Breast epithelium (tissue), 4 donors: ENCODE measurements at places on chromosomes 12 and 14. TPM values are rescaled to one million over a fixed set of nuclear protein-coding genes. Genes with fewer than 3 reads are reported as not detected.

- no peak for DNase-seq
These were observed 25.9 kb upstream of the GTF2A1 start for GRCh38 chr14:81246461-81247270.

- no peak for DNase-seq
These were observed 66.5 kb downstream of the TRAFD1 start for GRCh38 chr12:112191840-112192321.

DNA sequence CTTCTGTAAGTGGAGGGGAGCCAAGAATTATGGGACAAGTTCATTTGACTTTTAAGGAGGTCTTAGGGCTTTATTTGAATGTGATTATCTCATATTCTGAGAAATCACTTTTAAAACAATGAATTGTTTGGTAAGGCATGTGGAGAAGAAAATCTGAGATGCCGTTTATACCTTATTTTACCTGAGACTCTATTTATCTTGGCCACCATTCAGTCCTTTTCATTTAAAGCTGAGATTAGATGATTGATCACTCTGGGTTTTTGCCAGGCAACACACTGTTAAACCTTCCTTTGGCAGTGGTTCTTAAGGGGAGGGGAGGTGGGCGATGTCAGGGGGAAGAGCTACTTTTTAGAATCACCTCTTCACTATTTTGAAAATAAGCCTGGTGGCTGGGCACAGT is 11.4 kb downstream of the CAND1 start:
- no peak for DNase-seq

DNA sequence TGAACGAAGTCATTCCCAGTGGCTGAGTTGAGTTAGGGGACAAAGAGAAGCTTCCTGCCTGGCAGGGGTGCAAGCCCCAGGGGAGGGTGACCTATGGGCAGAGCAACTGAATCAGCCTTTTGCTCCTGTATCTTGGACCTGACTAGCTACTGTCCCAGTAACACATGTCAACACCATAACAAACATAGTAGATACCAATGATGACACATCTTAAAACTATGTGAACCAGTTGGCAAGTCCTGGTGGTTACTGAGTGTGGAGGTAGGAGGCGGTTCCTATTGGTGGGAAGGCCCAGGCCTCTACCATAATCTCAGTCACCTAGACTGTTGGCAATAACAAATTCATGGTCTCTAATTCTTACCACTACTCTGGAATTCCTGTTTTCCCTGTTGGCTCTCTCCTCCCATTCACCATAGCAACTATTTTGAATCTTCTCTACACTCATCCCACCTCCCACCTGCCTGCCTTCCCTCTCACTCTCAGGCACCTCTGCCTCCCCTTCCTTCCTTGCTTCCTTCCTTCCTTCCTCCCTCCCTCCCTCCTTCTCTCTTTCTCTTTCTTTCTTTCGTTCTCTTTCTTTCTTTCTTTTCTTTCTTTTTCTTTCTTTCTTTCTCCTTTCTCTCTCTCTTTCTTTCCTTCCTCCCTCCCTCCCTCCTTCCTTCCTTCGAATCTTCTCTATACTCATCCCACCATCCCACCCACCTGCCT is 8.1 kb upstream of the P2RX7 start:
- DNase-seq, result peak; percentile 41

- DNase-seq, result no peak
These were observed 1.3 kb downstream of the BBS10 start for GRCh38 chr12:76346798-76347420.

DNA sequence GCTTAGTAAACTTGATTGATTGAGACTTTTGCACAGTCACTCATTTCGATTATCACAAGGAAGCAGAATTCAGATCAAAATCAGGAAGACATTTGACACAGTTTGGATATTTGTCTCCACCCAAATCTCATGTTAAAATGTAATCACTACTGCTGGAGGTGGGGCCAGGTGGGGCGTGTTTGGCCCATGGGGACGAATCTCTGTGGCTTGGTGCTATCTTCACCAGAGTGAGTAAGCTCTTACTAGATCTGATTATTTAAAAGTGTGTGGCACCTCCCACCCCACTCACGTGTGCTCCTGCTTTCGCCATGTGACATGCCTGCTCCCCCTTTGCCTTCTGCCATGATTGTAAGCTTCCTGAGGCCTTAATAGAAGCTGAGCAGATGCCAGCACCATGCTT is 291.4 kb downstream of the PCNX1 start:
- no peak for DNase-seq

DNA sequence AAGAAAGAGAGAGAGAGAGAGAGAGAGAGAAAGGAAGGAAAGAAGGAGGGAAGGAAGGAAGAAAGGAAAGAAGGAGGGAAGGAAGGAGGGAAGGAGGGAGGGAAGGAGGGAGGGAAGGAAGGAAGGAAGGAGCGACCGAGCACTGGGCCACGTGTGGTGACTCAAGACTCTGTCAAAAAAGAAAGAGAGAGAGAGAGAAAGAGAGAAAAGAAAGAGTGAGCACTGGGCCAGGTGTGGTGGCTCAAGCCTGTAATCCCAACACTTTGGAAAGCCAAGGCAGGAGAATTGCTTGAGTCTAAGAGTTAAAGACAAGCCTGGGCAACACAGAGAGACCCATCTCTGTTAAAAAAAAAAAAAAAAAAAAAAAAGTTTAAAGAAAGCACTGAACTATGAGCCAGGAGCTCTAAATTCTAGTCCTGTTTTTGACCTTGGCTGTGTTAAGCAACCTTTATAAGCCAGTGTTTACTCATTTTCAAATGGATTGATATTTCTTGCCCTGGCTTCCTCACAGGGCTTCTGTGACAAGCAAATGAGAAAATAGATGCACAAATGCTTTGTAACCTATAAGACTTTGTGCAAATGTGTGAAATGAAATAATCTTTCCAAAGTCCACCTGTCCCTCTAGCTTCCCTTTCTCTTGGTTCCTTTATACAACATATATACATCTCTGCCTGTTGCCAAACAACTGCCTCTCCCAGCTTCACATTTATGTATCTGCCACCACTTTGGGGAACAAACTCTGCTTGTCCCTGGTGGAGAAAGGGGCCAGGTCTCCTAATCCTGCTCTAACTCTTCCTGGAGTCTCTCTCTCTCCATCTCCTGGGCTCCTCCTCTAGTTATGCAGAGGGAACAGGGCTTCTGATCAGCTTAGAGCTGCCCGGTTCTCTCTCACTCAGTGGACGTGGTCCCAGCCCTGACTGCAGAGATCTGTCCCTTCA is 16.1 kb upstream of the PLEKHG6 start:
- no peak for DNase-seq

DNA sequence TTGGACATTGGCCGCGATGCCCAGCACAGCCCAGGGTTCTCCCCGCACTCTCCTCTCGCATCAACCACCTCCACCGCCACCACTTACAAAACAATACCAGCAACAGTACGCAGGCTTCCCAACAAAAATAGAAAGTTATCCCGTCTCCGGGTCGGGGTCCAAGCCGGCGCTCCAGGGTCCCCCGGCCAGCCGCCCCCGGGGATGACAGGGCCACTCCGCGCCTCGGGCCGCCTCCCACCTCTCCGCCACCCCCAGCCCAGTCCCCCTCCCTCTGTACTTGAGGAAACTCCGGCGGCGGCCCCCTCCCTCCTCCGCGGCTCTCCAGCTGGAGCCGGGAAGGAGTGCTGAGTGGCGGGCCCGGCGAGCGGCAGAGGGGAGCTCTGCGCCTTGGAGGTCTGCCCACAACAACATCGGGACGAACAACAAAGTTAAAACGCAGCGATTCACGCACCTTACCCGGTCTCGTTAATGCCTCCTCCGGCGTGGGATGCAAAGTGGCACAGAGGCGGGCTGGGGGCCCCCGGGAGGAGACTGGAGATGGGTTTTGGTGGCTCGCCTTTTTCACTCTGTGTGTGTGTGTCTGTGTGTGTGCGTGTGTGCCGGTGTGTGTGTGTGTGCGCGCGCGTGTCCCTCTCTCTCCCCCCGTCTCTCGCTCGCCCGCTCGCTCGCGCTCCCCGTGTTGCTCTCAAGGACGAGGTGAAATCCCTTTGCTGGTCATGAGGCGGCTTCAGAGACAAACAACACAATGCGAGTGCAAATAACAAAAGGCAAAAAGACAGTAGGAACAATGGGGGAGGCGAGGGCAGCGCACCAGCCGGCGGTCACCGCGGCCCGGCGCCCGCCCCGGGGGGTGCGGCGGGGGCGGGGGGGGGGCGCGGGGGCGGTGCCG is 386.8 kb downstream of the BCAT1 start:
- no peak for DNase-seq

DNA sequence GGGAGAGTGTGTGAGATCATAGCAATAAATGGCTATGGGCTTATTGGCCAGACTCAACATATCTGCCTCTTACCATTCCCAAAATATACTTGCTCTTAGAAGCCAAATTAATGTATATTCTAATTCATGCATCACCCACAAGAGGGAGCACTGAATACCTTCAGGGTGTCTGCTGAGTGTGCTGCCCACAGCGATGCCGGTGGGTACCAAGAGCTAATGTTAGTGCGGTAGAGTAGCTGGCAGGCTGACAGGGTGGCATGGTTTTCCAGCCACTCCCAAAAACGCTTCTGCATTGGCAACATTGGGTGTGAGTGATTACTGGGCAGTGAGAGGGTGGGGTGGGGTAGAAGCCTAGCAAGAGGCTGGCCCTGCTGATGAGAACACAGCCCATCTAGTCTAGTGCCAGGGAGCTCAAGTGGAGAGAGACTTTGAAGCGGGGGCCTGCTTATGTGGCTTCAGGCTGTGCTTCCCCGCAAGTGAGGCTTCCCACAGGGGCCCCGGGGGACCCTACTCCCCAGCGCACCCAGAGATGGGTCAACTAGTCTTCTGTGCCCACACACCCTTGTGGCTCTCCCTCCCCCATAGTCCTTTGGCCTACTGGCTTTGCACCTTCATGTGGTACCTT is 9.2 kb upstream of the PLEKHD1 start:
- DNase-seq, result no peak

- no peak for DNase-seq
These were observed 38.9 kb downstream of the FOXN3 start for GRCh38 chr14:89378119-89378518.

Gene GALNT6
- total RNA-seq, result 48.2 TPM

Gene CLEC9A
- total RNA-seq, result not detected

Gene ANO4
- 0.80 TPM for total RNA-seq
